ENCODE measurements at places on chromosomes 12 and 14.

GRCh38 chr12:129788506-129789084 is 115.2 kb downstream of the TMEM132D start:
- no peak for DNase-seq

GRCh38 chr14:87349921-87350320 is 643.1 kb downstream of the GALC start:
- no peak for DNase-seq

- DNase-seq: peak; percentile 74
These were observed 159.5 kb downstream of the ZFP36L1 start for GRCh38 chr14:68633131-68633991.

DNA sequence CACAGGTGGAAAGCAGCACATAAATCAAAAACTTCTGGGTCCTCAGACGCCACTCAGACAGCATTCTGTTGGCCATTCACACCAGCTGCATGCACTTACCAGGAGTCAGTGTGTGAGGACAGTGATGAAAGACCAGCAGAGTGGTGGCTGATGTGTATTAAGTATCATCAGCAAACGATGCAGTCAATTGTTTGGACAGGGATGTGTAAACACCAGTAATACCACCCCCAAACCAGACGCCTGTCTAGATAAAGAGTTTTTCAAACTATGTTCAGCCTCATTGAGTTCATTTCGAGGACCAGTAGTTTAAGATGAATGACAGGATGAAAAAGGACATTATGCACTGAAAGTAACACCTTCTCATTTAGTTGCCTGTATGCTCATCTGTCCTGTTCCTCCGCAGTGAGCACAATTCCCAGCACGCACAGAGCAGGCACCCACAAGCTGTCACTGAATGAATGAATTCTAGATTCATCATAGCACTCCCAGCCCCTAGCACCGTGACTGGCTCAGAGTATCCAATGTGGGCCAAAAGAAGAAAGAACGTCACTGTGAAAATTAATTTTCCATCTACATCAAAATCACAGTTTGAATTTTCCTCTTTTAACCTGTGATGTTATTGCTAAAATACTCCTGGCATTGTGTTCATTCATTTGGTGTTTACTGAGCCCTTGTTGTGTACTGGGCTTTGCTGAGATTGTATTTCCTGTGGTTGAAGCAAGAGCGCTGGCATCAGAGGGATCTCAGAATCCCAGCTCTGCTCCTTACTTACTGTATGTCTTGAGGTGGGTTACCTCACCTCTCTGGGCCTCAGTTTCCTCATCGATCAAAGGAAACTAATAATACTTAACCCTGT is 124.8 kb upstream of the NOS1 start:
- no peak for DNase-seq

GRCh38 chr12:89992668-89993451 is 284.2 kb upstream of the ATP2B1 start:
- DNase-seq: no peak

- no peak for DNase-seq
These were observed 155.4 kb upstream of the GZMB start for GRCh38 chr14:24789378-24789884.

DNA sequence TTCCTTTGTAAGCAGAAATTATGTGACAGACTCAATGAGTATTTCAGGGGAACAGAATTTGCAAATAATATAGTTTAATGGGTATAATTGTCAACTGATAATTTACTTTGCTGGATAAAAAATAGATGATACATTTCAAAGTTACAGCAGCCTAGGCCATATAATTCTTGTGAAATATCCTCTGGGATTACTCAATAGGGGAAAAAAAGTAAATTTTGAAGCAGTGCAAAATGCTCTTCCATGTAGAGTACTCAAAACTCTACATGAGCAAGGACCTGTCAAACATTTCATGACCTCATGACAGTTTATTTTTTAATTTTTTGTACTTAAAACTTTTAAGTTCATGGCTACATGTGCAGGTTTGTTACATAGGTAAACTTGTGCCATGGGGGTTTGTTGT is 163.3 kb downstream of the DACT1 start:
- DNase-seq: no peak

DNA sequence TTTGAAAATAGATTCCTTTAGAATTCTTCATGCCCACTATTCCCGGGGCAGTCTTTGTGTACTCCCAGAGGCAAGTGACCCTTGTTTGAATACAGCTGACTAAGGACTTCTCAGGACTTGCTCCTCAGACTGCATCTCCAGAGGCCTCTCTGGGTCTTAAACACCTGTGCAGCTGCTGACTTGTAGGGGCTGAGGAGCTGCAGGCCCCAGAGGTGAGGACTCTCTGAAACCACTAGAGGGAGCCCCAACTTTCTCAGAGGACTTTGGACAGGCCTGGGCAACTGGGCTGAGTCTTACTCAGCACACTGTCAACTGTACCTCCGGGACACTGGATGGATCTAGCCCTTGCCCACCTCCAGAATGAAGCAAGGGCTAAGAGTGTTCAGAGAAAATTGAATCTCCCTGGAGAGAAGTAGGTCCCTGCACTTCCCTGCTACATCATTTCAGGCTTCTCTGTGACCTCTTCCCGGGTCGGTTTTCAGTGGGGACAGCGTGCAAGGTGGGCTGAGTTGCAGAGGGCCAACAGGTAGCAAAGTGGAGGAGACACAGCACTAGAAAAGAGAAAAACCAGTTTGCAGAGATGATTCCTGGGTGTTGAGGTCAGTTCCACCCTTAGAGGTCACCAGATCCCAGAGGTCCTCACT is 164.6 kb downstream of the TMEM117 start:
- DNase-seq: no peak

DNA sequence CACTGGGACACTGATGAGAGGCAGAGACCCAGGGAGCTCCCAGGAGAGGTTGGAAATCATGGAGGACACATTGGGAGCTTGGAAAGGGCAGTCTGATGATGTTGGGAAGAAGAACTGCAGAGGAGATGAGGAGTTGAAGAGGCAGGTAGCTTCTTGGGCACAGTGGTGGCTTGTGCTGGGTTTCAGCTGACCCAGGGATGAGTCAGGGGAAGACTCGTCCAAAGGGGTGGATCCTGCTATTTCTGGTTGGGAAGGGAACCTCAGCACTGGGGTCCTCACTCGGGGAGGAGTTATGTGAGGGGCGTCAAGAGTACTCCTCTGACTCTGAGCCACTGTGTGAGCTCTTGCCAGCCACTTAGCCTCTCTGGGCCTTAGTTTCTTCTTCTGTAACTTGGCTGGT is 11.5 kb downstream of the ADCY4 start:
- DNase-seq: no peak

- DNase-seq: no peak
These were observed 570 bp downstream of the DMAC2L start for GRCh38 chr14:50312734-50313054.

All from C1 segment of cervical spinal cord (tissue), 14 donors.